Activated naive CD4-positive, alpha-beta T cell treated with anti-CD3 and anti-CD28 coated beads, Interleukin-2, amount 10 ng/mL, durations not matched to agents 7 days and 5 days (primary cell): ENCODE measurements at places on chromosomes 1 and 21.

DNA sequence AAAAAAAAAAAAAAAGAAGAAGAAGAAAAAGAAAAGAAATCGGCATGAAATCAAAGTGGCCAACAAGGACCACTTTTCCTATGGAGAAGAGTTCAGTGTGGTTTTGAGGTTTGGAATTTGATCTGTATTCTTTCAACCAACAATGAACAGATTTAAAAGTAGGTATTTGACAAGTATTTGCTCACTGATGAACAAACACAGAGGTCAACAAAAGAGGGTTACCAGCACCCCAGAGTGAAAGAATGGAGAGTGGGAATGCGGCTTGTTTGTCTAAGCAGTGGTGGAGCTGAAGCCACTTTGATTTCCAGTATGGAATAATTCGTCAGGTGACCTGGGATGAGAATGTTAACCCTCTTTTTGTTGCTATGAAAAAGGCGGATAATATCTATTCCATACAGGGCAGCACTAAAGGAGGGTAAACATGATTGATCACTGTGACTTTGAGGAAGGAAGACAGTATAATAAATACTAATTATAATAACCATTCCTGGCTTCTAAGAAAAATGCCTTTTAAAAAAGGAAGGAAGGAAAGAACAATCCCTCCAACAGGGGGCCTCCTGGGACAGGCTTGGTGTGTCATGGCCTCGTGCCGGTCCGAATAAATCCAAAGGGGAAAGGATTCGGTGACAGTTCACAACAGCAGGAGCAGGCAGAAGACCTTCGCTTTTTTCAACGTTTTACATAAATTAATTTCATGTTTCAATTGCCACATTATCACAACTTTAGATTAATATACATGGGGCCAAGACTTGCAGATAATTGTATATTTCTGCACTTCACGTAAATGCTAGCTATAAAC is 37.2 kb upstream of the SIM2 start:
- no peak for DNase-seq

GRCh38 chr1:206903687-206904086 is 6.4 kb downstream of the IL24 start:
- no peak for DNase-seq

DNA sequence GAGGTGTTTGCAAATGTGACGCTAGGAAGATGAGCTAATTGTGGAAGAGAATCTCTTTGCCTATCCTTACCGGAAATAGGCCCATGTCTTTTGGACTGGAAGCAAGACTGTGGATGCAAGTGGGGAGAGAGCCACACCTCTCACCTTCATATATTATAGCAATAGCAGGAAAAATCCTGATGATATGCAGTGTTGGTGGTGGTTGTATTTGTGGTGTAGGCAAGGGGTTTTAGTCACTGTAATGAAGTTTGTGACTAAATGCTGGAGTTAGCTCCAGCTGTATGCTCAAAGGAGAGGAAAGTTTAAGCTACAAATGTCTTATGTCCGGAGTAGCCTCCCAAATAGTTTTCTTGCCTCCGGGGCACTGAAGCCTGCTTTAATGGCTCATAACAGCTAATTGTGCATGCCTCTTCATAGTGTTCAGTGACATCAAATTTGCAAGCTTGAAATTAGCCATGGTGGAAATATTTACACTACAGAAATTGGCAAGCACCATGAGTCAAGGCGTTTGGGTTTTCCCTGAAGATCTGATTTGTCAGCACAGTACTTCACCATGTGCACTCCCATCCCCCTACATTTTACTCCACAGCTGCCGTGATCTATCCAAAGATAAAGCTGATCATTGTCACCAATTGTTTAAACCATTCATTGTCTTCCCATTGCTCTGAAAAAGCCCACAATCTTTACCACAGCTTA is 102.6 kb upstream of the ZNF644 start:
- no peak for DNase-seq

DNA sequence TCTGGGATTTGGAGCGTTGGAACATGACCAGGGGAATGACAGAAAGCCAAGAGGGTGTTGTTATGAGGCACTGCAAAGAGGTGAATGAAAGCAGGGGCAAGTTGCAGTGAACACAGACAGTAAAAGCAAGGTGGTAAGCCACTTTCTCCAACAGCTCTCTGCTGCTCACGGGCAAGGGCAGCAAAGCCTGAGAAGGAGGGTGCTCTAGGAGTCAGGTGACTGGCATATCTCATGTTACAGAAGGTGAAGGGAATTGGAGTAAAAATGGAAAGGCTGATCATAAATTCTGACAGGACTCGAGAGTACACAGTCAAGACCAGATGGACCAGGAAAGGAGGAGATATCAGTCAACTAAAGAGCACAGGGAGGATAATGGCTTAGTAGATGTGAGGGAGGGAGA is 14.5 kb downstream of the VAV3 start:
- no peak for DNase-seq

DNA sequence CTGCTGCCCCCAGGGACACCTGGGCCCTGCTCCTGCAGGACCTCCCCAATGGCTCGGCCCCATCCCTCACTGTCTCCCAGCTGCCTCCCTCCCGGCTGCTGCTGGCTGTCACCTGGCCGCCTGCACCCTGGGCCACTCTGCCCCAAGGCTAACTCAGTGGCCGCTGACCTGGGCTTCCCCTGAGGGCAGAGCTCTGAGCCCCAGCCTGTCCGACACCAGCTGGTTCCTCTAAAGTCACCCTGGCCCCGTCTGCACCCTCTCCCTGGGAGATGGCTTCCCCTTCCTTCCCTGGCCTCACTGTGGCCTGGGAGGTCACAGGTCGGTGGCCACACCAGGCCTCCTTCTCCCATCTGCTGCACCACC is 15.0 kb downstream of the ITGB2 start:
- no peak for DNase-seq

DNA sequence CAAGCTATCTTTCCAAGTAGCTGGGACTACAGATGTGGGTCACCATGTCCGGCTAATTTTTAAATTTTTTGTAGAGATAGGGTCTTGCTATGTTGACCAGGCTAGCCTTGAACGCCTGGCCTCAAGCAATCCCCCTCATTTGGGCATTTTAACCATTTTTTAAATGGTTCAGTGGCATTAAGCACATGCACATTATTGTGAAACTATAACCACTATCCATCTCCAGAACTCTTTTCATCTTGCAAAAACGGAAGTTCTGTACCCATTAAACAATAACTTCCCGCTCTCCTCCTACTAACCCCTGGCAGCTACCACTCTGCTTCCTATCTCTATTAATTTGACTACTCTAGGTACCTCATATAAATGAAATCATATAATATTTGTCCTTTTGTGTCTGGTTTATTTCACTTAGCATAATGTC is 4.8 kb upstream of the IL6R start:
- DNase-seq, result no peak

DNA sequence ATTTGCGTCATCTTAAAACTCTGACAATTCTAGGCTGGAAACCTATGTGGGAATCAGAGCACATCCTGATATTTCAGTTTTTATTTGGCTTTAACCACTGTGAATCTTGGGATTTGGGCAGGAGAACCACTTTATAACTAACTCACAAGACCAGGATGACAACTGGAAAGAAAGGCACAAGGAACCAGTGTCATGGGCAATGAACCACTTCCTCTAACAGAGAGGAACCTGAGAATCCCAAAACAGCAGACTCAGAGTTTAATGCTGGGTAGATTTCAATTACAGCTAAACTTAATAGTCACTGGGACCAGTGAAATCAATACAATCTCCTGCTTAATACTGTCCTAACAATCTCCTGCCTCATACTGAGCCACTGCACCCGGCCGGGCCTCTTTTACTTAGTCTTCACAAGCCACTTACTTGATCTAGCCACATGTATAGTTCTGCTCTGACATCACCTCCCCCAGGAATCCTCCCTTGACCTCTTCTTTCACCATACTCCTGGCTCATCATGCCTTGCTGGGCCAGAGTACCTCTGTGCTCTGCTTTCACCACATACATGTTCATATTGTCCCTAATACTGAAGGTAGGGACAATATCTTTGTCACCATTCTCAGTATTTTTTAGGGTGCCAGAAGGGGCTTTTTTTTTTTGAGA is 20.2 kb upstream of the SLFNL1 start:
- DNase-seq, result no peak

DNA sequence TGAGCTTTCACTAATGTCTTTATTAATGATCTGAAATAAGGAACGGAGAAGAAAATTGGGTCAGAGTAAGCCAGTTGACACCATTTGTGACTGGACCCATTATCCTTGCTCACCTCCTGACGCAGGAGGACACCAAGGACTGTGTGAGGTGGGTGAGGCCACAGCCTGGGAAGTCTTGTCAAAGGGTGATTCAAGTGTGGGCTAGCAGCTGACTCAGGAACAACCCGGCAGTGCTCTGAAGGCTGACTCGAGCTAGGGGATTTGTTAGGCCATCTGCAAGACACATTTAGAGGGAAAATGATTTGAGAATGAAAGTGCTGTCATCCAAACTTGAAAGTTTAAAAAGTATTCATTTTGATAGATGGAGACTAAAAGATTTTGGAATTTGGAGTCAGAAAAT is 21.2 kb downstream of the PRRX1 start:
- no peak for DNase-seq

GRCh38 chr1:24978383-24979032 is 48.4 kb upstream of the RUNX3 start:
- DNase-seq, result no peak

- no peak for DNase-seq
Measured at GRCh38 chr1:158002022-158002630, 8.7 kb downstream of the KIRREL1 start.

- no peak for DNase-seq
Measured at GRCh38 chr1:239888639-239889038, 203.0 kb upstream of the FMN2 start.

DNA sequence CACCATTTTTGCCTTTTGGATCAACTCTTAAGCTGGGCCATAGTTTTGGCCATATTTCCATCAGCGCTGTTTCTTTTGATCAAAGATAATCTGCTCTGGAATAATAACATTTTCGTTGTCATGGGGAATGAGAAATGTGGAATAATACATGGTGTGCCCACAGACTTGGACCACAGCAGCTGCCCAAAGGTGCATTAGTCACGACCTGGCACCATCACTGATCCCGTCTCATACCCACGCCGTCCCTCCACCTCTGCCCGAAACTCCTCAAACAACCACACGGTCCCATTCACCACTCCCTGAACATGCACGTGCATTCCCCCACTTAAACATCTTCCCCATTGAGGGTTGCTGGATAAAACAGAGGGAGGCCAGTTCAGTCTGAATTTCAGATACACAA is 76.9 kb downstream of the SLC66A1 start:
- no peak for DNase-seq

DNA sequence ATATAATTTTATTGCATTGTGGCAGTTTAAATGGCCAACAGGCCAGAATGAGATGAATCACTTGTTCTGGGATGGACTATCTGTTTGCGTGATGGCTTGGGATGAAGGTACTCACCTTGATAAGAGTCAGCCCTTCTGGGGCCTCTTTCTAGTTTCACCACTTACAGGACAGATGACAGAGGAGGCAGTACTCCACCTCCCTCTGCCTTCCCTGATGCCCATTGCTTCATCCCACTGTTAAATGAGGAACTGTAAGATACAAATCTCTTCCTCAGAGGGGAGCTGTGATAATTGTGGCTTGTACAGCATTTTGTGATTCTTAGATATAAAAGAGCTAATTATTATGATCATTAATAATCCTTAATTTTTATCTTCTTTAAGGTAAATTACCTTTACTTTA is 3.7 kb upstream of the TCHH start:
- no peak for DNase-seq

GRCh38 chr1:197129698-197130097 is 16.8 kb downstream of the ASPM start:
- no peak for DNase-seq

DNA sequence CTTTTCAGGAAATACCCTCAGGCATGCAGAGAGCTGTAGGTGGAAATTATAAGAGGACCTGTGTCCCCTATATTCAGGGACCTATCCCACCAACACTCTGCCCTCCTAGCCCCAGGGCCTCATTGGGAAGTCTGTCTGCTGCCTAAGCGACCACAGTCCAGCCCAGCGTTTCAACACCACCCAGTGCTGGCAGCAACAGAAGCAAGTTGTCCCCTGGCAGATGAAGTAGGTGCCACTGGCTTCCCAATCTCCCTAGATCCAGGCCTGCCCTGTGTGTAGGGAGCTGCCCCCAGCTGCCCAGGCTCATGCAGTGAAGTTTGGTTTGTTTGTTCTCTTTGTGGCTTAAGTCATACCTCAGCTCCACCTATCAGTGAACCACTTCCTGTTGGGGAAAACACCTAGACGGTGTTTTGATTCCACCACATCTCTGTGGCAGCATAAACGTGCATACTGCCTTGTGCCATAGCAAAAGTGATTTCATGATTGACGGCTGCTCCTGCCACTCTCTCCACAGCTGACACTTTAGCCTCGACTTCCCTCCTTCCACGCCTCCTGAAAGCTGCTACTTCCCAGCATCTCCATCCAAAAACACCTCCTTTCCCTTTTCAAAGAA is 8.1 kb upstream of the LEFTY1 start:
- DNase-seq, result peak; percentile 84

- no peak for DNase-seq
Measured at GRCh38 chr1:40985161-40985560, 5.7 kb downstream of the CTPS1 start.

GRCh38 chr1:6359216-6360116 is 34.1 kb downstream of the ACOT7 start:
- peak; percentile 82 for DNase-seq

GRCh38 chr1:31346785-31347184 is 26.1 kb downstream of the FABP3 start:
- no peak for DNase-seq

GRCh38 chr1:234975122-234975940 is 153.3 kb downstream of the TOMM20 start:
- no peak for DNase-seq

- no peak for DNase-seq
Measured at GRCh38 chr1:178311164-178311563, 185.6 kb downstream of the CLEC20A start.

GRCh38 chr1:185427264-185427663 is 110.2 kb upstream of the IVNS1ABP start:
- no peak for DNase-seq

- DNase-seq, result no peak
Measured at GRCh38 chr1:6596886-6597776, 5.5 kb downstream of the KLHL21 start.

GRCh38 chr1:84361796-84362195 is 36.5 kb upstream of the DNASE2B start:
- no peak for DNase-seq
